Stimulated activated CD4-positive, alpha-beta T cell treated with anti-CD3 and anti-CD28 coated beads, Interleukin-1b, Interleukin-23, amount 100 ng/mL, for 1 hour (primary cell): ENCODE measurements at places on chromosomes 1 and 21.

- DNase-seq, result no peak
Measured at GRCh38 chr21:45285266-45285931, 2.3 kb downstream of the POFUT2 start.

GRCh38 chr1:167860231-167860923, 53.6 kb downstream of the ADCY10 start:
- no peak for DNase-seq

GRCh38 chr1:230028602-230029223, 38.3 kb upstream of the GALNT2 start:
- DNase-seq, result no peak

DNA sequence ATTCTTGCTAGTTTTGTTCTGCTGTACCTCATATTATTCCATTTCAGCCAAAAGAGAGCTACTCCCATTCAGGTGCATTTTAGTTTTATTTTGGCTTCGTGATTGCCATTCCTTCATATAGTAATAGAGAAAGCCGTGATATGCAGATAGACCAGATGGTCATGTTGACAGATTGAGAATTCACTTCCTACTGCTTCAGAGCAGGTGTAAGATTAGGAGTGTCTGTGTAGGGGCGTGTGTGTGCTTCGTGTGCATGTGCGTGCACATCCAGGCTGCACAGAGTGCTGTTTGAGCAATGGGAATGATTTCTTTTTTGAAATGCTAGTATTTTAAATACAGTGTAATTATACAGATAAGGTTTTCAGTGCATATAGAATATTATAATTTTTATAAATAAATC, 10.3 kb downstream of the NFIA start:
- DNase-seq, result no peak

GRCh38 chr1:182702826-182703524, 18.6 kb upstream of the RGS8 start:
- DNase-seq, result no peak

DNA sequence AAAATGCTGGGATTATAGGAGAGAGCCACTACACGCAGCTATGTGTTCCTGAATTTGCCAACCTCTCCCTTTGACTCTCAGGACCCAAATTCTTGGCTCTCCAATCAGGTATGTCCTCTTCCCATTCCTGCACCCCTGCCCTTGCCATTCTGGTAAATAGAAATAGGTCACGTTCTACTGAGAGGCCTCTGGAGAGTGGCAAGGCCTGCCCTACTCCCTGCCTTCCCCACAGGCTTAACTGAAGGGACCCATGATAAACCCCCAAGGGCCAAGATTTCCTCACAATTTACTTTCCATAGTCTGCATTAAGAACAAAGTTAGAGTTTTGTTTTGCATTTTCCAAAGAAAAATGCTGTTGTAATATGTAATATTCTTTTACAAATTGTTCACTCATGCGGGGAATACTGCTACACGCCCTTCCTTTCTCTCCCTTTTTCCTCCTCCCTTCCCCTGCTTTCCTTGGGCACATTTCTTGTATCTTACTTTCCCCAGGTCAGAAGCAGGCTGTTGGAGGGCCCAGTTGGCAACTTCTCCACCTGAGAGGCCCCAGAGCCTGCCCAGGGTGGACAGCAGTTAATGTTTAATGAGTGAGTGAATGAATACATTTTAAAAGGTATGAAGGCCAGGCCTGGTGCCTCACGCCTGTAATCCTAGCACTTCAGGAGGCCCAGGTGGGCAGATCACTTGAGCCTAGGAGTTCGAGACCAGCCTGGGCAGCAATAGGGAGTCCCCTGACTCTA, 33.9 kb upstream of the PUM1 start:
- DNase-seq, result no peak

- DNase-seq, result no peak
Measured at GRCh38 chr1:202317941-202318925, 23.5 kb downstream of the UBE2T start.

GRCh38 chr1:108209456-108210108, 9.4 kb upstream of the SLC25A24 start:
- no peak for DNase-seq

DNA sequence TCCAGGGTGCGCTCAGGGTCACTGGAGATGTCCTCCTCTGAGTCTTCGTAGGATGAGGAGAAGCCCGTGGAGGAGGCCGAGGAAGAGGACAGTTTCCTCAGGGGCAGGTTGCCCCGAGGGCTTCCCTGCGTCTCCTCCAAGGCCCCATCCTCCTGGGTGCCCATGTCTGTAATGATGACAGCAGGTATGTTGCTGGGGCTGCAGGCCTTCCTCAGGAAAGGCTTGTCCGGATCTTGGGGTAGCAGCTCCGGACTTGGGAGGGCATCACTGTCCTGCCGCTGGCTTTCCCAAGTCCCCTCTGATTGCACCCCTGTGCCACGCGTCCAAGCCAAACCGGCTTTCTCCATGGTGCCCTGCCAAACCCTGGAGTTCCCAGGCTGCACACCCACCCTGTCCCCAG, 3.5 kb downstream of the ITPKB start:
- no peak for DNase-seq

DNA sequence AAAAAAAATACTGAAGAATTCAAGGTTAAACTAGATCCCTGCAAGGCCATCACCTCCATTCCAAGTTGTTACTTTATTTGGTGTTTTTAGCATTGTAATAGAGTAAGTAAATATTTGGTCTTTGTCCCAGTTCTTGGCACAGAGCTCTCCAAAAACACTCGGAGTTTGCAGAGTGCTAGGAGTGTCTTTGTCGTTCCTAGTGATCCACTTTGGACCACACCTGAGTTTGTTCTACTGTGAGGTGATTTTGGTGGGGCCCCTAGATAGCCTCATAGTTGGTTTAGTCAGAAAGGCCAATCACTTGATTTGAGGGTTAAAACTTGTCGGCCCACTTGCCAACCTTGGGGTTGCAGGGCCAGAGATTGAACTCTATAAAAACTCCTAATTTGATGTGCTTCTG, 25.6 kb downstream of the SYNC start:
- no peak for DNase-seq

DNA sequence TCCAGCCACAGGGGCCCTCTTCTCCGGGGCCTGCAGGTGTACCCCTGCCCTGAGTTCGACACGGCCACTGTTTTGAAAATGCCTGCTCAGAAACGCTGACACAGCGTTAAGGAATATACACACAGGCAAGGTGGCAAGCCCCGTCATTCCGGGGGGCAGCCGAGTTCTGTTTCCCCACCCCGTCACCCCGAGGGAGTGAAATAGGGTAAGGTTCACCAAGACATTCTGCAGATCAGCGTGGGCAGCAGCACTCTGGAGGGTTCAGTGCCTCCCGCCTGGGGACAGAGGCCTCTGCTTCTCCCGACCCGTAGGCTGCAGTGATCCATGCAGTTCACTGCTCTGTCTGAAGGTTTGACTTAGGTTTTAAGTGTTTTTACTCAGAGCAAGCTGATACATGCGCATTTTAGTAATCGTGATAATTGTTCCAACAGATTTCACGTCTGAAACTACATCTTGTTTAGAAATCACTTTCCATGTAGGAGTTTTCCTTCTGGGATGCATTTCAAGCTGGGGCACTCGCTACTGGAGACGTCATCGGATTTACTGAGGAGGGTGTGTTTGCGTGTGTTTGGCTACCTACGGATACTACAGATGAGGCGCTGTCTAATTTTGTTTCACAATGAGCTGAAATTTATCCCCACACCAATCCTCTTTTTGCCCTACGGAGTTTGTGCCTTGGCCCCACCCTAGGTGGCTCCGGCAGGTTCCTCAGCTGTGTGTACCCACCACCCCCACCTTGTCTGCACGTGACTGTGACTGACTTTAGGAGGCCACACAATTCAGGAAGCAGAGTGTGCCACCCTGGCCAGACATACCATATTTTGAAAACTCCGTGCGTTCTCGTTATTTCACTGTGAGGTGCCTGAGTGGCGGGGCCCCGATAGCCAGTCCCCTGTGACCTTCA, 63.5 kb downstream of the AGPAT3 start:
- DNase-seq, result no peak

DNA sequence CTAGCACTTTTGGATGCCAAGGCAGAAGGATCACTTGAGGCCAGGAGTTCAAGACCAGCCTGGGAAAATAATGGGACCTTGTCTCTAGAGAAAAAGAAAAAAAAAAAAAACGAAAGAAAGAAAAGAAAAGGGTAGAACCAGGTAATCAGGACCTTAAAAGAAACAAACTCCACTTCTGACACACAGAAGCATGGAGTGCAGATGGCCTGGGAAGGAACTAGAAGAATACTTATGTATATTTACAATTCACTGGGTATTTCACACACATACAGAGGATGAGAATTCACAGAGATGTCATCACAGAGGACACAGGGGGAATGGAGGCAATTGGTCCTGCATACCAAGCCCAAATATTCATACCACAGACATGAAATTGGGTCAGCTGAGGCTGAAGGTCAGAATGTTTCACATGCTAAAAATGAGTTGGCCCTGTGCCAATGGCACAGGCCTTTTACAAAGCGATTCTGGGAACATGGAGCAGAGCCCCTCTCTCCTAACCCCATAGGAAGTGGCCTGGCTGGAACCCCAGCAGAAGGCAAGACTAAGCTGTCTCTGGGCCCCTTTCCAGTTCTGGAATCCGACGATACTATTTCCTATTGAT, 4.4 kb downstream of the B4GALT3 start:
- DNase-seq, result no peak

DNA sequence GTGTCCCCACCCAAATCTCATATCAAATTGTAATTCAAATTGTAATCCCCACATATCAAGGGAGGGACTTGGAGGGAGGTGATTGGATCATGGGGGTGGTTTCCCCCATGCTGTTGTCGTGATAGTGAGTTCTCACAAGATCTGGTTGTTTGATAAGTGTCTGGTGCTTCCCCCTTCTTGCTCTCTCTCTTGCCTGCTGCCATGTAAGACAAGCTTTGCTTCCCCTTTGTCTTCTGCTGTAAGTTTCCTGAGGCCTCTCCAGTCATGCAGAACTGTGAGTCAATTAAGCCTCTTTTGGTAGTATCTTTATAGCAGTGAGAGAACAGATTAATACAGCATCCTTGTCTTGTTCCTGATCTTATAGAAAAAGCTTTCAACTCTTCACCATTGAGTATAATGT, 6.5 kb upstream of the LRRC39 start:
- DNase-seq, result no peak

DNA sequence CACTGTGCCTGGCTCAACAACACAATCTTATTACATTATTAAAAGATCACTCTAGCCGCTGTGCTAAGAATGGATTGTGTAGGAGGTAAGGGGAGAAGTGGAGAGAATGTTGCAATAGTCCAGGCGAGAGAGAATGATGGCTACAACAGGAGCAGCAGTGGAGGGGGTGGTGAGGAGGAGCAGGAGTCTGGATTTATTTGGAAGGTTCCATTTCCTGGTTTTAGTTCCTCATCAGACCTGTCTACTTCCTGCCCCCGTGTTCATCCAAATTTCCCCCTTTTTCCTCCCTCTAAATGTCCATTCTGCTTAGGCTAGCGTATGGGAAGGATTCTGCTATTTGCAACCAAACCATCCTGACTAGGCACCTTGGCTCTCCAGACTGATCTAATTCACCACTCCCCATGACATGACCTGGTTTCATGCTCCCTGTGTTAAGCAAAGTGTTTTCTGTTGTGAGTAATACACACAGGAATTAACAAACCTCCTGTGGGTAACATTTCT, 35.1 kb upstream of the EYA3 start:
- DNase-seq, result no peak

DNA sequence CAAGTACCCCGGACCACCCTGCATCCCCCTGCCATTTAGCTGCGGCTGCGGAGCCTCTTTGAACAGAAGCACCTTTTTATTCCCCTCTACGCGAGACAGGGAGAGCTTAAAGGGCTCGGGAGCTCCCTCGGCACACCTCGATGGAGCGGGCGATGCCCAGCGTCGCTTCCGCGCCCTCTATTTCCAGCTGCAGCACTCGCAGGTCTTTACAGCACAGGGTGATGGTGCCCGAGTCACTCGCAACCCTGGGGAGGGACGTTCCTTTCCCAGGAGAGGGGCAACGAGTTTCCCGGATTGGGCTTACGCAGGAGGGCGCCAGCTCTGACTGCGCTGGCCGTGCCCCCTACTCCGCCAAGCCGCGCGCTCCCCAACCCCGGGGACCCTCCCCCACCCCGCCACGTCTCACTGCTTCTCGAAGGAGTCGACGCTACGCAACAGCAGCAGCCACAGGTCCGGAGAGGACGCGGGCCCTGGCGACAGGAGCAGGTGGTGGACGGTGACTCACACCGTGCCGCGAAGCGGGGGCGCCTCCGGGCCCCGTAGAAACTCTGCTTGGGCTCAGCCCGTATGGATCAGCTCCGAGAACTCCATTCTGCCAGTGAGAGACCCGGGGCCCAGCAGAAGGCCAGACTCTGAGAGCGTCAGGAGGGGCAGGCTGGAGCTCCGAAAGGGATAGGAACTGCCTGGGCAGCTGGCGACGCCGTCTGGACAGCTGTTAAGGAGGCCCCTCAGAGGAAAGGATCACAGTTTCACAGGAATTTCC, 5.8 kb upstream of the FAM167B start:
- no peak for DNase-seq

GRCh38 chr1:42142894-42143675, 10.1 kb upstream of the GUCA2B start:
- no peak for DNase-seq

DNA sequence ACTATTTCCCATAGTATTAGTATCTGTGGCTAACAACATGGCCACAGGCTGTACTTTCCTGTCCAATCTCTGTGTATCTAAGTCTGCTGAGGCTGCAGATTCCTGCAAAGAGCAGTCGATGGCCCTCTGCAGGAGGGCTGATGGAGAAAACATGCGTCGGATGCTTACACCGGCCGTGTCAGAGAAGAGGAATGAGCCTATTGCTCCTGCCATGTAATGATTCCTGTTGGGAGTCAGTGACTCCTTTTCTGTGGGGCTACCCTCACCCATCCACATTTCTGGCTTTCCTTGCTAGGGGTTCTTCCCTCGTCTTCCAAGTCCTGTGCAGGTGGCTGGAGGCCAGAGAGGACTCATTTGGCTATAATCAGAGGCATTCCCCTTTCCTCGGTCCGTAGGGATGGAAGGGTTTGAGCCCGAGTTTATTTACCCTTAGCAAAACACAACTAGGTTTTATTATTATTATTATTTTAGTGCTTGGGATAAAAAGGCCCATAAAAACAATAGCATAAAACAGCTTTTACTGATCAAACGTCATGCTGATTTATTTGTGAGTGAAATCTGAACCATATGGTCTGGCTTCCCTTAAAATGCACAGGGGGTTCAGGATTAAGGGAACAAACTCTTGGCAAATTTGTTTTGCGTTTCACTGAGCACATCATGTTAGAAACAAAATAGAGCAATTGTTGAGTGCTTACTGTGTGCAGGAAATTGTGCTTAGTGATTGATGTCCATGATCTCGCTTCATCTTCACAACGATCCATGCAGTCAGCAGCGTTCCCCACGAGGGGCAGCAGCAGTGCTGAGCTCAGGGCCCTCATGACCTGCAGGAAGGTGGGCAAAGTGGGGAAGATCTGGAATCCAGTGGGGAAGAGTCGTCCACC, 70.8 kb downstream of the KIF26B start:
- DNase-seq, result no peak

DNA sequence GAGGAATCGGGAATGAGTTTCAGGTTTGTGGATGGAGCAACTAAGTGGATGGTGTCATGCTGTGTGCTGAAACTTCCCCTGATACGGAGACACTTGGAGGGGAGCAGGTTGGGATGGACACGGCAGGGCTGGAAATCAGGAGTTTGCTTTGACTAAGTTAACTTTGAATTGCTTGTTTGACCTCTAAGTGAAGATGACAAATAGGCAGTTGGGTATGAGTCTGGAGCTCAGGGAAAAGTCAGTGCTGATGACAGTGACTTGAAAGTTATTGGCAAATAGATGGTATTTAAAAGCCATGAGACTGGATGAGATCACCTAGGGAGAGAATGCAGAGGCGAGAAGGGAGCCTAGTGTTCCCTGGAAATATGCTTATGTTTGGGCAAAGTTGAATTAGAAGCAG, 12.8 kb upstream of the ZSCAN20 start:
- no peak for DNase-seq
